Fibroblast of skin of right biceps (primary cell): ENCODE measurements at places on chromosomes 7 and 10.

DNA sequence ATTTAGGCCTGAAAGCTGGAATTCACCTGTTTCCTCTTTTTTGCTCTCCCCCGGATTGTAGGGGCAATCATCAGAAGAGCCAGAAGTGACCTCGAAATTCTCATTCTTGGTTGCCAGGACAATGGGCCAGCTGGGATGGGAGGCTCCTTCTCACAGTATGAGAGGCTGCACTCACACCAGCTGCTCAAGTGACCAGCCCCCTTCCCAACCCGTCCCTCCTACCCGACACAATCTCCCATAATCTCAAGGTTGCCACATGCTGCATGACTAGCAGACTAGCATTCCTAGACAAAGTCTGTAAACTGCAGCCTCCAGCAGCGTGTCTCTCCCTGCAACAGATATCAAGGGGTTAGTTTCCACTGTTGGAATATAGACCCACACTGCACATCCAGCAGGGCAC, 110.3 kb downstream of the C1GALT1 start:
- no peak for DNase-seq

GRCh38 chr7:44061645-44062179, 3.7 kb downstream of the PGAM2 start:
- no peak for DNase-seq

GRCh38 chr7:30553141-30553540, 41.5 kb upstream of the GARS1 start:
- no peak for DNase-seq

GRCh38 chr10:77028042-77028441, 609.6 kb downstream of the KCNMA1 start:
- DNase-seq, result no peak

- no peak for DNase-seq
Measured at GRCh38 chr10:6053816-6054631, 8.1 kb downstream of the IL2RA start.

GRCh38 chr7:45698303-45699014, 124.3 kb downstream of the ADCY1 start:
- DNase-seq, result no peak

DNA sequence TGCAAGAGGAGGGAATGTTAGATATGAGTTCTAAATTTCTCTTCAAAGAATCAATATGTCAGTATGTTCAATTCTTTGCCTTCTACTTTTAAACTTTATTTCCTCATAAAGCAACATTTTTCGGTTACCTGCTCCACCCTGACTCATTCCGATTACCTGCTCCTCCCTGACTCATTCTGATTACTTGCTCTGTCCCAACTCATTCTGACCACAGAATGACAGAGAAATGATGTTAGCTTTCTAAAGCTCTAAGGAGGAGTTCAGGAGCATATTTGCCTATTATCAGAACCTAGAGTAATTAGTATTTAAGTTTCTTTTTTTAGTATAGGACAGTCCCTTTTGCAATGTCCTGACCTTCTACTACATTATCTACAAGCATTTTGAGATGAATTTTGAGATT, 24.5 kb upstream of the PPP1R9A start:
- no peak for DNase-seq

- no peak for DNase-seq
Measured at GRCh38 chr7:91778416-91778815, 102.1 kb downstream of the MTERF1 start.

DNA sequence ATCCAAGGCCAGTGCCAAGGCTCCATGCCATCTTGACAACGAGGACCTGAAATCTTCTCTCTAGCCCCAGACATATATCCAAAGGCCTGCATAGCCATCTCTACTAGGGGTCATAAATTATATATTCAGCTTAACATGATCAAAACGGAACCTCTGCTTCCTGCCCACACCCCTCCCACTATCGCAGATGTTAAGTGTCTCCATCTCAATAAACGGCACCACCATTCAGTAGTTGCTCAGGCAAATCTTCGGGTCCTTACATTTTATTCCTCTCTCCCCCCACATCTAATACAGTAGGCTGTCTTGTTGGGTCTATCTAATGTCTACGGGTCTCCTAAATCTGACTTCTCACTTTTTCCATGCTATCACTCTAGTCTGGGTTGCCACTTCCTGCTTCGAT, 201.1 kb upstream of the PLXNA4 start:
- no peak for DNase-seq

- no peak for DNase-seq
Measured at GRCh38 chr7:31729195-31729804, 42.3 kb downstream of the PPP1R17 start.

GRCh38 chr7:113504142-113504541, 385.8 kb upstream of the SMIM30 start:
- no peak for DNase-seq

DNA sequence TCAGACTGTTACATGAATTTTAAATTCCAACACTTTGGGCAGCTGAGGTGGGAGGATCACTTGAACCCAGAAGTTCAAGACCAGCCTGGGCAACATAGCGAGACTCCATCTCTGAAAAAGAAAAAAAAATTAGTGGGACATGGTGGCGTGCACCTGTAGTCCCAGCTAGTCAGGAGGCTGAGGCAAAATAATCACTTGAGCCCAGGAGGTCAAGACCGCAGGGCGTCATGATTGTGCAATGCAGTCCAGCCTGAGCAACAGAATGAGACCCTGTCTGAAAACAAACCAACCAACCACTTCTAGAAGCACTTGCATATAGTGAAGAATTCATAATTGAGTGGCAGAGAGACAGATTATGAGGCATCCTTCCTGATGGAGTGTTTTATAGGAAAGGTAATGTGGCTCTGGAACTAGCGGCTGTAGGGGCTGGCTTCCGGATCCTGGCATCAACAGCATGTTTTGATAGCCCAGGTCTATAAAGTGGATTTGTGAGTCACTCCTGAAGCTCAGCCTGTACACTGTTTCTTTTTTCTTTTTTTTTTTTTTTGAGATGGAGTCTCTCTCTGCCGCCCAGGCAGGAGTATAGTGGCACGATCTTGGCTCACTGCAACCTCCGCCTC, 40.3 kb upstream of the RSBN1L start:
- no peak for DNase-seq

DNA sequence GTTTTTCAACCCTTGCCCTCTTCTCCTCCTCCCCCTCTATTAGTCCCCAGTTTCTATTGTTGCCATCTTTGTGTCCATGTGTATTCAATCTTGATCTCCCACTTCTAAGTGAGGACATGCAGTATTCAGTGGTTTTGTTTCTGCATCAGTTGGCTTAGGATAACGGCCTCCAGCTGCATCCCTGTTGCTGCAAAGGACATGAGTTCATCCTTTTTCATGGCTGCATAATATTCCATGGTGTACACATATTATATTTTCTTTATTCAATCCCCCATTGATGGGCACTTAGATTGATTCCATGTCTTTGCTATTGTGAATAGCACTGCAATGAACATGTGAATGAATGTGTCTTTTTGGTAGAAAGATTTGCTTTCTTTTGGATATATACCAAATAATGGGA, 190.4 kb upstream of the LYZL1 start:
- no peak for DNase-seq

DNA sequence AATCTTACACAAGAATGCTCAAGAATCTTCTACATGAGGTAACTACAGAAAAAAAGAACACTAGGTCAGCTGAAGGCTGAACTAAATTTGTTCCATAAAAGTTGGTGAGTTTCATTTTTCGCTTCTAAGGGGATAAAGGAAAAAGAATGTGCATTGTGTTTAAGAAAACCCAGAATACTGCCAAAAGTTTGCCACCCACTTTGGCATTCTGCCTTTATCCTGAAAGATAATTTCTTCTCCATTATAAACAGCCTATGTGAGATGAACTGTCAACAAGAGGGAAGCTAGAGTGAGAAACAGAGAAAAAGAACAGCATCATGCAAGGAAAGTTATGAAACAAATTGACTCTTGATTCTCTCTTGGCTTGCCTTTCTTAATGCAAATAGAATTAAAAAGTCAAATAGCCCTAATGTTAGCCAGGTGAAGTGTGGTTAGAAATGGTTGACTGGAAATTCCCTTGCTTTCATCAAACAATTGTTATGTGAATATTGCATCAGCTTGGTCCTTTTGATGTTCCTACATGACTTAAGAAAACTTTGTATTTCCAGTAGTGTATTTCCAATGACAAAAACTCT, 25.8 kb downstream of the STEAP1 start:
- DNase-seq, result peak; percentile 48

DNA sequence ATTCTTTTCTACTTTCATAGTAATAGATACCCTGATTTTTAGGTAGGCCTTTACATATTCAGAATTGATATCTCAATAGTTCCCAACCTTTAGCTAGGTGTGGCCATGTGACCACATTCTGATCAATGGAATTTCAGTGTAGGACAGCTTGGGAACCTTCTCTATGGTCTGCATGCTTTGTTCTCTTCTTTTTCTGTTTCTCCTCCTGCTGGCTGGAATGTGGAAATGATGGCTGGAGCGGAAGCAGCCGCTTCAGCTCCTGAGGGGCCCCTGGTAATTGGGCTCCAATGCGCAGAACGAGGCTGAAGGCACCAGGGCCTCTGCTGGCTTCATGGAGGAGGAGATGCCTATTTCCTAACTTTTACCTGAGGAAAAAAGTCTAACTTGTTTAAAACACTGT, 152.6 kb downstream of the ZMYND11 start:
- DNase-seq, result peak; percentile 45

- no peak for DNase-seq
Measured at GRCh38 chr10:27635290-27635689, 110.3 kb downstream of the MKX start.

DNA sequence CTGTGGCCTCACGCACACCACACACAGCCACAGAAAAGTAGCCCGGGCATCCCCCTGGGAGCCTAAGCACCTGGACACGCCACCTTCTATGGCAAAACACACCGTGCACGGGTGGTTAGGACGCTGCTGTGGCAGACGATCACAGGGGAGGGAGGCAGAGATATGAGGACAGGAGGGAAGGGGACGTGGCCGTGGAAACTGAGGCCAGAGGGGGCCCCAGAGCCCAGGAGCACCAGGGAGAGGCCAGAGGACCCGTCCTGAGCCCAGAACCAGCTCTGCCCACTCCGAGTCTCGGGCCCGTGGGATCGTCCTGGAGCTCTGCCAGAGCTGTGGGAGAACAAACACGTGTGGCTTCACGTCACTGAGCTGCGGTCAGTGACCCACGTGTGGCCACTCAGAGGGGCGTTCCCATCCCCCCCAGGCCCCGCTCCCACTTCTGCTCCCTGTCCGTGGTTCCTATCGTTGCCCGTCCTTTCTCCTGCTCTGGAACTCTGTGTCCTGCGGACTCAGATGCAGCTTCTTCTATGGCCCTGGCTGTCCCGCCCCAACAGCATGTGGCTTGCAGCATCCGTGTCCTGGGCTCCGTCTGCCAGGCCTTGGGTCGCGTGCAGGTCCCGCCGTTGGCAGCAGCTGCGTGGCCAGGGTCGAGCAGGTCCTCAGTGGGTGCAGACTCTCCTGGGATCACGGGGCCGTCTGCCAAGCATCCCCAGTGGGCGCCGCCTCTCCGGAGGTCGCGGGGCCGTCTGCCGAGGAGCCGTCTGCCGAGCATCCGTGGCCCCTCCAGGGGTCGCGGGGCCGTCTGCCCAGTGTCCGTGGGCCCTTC, 31.0 kb downstream of the GET4 start:
- no peak for DNase-seq

DNA sequence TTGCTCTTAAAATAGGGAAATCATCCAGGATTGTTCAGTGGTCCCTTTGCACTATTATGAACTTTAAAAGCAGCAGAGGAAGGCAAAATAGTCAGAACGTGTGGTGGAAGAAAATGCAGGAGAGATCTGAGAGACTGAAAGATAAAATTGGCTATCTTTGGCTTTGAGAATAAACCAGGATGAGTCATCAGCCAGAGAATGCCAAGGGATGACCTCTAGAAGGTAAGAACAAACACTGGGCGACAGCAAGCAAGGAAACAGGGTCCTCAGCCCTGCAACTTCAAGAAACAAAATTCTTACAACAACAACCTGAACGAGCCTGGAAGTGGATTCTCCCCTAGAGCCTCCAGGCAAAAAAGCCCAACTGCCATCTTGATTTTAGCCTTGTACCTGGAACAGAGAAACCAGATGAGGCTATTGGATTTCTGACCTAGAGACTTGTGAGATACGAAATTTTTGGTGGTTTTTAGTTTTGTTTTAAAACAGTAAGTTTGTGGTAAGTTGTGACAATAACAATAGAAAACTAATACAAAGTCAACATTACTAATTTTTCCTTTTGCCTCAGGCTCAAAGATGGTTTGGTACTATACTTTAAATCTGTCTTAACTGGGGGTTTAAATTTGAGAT, 130.2 kb upstream of the CNTNAP2 start:
- no peak for DNase-seq

DNA sequence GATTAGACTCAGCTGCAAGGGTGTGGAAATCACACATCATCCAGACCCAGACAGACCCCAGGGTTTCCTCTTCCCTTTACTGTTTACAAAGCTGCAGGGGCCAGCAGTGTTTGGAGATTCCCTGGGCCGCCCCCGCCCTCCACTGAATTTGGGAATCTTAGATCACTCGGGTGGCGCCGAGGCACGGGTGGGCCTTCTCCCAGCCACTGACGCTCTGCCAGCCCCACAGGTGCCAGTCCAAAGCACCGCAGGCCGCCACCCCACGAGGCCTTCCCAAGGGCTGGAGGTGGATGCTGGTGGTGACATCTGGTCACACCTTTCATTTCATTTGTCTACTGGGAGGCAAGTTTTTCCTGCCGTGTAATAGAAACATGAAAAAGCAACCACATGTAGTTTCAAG, 439.4 kb upstream of the FOXK1 start:
- DNase-seq, result no peak

- DNase-seq, result peak; percentile 92
Measured at GRCh38 chr10:75613685-75614504, 182.5 kb downstream of the LRMDA start.

DNA sequence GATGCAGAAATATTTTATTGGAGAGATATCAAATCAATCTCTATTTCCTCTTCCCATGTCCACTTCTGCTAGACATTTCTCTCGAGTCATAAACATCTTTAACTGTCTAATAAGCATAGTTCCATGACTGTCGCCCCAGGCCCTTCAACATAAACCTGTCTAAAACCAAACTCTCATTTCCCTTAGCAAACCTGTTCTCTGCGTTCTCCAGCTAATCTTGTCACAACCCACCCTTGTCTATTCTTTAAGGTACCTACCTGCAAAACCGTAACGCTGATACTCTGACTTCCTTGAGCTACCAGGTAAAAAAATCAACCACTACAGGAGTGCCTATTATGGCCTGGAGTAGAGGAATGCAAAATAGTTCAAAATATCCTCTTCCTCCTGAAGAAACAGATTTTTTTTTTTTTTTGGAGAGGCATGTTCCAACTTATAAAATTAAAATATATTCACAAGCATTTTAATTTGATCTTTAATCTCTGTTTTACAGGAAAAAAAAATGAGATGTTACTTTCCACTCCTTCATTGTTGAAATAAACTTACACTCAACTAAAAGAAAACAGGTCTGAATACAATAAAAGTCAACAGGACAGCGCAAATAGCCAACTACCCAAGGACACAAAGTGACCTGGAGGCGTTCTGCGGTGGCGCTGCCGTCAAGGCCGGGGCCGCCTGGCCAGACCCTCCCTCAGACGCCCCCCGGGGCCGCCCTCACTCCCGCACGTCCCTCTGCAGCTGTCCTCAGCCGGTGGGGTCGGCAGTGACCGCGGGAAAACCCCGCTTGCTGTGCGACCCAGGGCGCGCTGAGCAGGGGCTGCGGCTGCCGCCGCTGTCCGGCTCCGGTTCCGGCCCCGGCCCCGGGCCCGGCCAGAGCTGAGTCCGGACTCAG, 765 bp downstream of the SLC25A40 start:
- no peak for DNase-seq
